ENCODE measurements at places on chromosomes 11 and 22. TPM values are rescaled to one million over a fixed set of nuclear protein-coding genes. Genes with fewer than 3 reads are reported as not detected.

Gene CRACR2B
- not detected for total RNA-seq

Gene NTM
- not detected for total RNA-seq

GRCh38 chr22:27667121-27667843, 134.3 kb downstream of the MN1 start:
- DNase-seq, result no peak

DNA sequence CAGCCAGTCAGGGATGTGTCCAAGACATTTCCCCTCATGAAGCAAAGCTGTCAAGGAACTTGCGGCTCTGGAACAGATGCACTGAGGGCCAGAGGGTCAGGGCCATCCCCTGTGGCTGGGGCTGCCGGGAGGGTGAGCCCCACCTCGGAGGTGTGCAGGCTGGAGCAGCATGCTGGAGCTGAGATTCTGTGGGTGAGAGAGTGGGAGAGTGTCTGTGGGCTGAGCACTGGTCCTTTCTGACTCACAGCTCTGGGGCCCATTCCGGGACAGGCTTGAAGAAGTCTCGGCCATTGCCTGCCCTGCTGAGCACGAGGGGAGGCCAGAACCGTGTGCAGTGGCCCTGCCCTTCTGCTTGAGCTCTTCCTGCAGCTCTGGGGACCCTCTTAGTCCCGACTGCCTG, 2.1 kb downstream of the OMP start:
- no peak for DNase-seq

DNA sequence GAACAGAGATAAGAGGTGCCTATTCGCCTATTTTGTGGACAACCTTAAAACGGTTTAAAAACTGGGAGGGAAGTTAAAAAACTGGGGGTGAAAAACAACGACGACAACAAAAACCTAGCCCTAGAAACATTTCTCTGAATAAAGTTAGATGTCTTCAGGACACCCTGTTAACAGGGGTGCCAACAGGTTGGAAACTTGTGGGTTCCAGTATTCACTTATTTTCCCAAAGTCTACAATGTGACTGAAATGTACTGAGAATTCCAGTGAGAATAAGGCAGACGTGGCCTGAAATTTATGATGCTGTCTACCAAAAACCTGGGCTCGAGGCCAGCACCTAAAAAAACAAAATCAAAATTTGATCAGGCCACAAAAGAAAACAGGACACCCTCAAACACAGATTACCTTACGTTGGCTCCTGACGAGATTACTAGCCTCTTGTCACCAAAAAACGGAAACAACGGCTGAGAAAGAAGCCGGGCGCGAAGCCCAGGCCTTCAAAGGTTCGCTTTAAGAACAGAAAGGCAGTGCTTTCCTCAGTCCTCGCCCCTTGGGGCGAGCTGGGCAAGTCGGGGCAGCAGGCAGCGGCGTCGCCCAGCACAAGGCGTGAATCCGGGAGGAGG, 906 bp downstream of the CCDC90B start:
- DNase-seq, result no peak

GRCh38 chr11:43418197-43418596, 59.5 kb downstream of the TTC17 start:
- DNase-seq, result no peak

DNA sequence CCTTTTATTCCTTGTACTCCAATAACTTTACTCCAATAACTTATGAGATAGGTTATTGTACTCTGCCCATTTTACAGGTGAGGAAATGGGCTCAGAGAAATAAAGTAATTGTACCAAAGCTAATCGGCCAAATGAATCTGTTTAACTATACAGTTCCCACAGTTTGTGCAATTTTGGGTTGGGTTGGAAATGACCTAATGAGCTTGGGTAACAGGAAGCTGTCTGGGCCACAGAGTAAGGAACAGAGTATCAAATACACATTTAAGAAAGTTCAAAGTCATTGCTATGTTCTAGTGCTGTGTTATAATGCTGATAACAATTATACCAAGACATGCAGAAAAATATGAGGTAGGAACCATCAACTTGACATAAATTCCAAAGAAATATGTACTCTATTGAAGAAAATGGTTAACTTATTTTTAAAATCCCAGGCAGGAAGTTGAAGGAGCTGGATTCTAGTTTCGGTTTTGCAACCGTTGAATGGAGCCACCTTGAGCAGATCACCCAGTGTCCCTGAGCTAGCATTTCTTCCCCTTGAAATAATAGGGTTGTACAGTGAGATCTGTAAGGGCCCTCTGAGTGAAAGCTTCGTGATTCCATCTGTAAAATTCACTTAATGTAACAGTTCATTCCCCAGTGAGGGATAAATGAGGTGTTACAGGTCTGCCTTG, 360.9 kb upstream of the NARS2 start:
- DNase-seq, result no peak

DNA sequence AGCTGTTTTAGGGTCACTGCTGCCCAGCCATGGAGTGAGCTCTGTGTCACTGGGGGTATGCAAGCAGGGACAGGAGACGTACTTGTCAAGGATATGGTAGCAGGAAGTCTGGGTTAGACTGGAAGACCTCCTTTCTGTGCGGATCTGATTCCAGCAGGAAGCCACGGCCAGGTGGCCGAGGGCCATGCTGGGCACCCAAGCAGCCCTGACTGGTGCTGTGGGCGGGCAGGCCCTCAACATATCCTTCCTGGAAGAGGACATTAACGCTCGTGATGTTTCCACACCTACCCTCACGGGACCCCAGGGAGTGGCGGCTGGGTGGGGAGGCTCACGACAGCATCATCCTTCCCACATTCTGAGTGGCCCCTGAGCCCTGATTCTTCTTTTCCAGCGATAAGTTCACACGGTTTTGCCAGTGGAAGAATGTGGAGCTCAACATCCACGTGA, 8.7 kb upstream of the ANKRD13D start:
- DNase-seq, result no peak

GRCh38 chr11:64007629-64008282, 21.5 kb downstream of the OTUB1 start:
- no peak for DNase-seq

DNA sequence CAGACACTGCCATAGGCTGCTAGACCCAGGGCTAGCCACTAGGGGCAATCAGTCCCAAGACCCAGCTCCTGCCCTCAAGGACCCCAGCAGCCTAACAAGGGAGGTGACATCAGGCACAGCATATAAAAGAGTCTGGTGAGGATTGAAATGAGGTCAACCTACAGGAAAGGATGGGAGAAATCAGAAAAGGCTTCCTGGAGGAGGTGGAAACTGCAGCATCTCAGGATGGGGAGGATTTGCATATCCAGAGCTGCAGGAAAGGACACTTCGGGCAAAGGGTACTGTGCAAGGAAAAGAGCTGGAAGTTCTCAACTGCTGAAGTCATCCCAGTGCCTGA, 2.9 kb upstream of the ARFGAP2 start:
- DNase-seq, result peak; percentile 40

- no peak for DNase-seq
Observed at GRCh38 chr11:3926458-3927095, 71.1 kb downstream of the STIM1 start.
